NCI-H526 (cell line): ENCODE measurements at places on chromosomes 1 and 21.

DNA sequence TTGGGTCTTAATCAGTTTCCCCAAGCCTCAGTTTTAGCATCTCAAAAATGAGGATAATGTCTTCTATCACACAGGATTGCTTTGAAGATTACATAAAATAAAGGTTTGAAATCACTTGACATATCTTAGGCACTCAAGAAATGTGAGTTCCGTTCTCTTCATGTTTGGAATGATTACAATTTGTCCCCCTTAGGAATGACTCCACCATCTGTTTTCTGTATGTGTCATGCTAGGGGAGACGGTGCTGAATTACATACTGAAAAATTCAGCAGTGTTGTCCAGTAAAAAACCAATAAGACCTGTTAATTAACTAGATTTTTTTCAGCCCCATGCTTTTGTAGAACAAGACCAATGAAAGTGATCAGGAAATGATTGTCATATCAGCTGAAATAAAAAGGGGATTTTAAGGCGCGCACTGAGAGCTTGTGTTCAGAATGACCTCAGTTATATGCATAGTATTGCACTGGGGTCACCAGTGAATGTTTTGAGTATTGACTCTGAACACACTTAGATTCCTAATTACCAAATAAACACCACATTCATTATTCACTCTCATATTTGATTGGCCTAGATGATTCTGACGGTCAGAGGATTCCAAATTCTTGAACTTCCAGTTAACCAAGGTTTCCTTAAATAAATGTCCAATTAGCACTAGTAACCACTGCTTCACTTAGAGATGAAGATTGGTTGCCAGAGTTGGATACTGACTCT lies 114.5 kb upstream of the KCNK2 start:
- DNase-seq, result no peak

DNA sequence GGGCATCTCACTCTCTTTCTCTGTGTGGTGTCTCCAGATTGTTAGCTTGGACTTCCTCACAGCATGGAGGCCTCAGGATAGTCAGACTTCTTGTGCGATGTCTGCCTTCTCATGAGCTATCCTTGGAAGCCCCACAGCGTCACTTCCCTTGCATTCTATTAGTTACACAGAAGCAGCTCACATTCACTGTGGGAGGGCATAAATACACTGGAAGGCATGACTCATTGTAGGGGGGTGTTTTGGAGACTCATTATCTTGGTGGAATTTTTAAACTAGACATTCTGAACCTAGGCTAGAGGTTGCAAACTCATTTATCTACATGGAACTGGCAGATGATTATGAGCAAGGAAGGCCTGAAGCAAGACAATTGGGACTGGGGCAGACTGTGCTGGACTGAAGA lies 21.4 kb upstream of the FASLG start:
- DNase-seq, result no peak

DNA sequence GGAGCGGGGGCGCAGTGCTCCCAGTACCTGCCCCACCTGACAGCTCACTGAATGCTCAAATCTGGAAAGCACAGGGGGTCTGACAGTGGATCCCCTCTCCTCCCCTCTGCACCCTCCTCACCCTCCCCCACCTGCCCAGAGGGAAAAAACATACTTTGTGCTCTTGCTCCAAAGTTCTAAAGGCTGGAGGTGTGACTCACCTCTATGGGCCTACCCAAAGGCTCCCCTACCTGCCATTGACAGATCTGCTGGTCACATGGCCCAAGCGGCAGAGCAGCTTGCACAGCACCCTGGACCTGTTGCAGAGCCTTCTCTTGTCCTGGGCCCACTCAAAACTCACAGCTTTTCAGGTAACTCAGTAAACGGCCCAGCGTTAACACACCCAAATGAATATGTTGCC lies 55.7 kb downstream of the ADSS2 start:
- no peak for DNase-seq

DNA sequence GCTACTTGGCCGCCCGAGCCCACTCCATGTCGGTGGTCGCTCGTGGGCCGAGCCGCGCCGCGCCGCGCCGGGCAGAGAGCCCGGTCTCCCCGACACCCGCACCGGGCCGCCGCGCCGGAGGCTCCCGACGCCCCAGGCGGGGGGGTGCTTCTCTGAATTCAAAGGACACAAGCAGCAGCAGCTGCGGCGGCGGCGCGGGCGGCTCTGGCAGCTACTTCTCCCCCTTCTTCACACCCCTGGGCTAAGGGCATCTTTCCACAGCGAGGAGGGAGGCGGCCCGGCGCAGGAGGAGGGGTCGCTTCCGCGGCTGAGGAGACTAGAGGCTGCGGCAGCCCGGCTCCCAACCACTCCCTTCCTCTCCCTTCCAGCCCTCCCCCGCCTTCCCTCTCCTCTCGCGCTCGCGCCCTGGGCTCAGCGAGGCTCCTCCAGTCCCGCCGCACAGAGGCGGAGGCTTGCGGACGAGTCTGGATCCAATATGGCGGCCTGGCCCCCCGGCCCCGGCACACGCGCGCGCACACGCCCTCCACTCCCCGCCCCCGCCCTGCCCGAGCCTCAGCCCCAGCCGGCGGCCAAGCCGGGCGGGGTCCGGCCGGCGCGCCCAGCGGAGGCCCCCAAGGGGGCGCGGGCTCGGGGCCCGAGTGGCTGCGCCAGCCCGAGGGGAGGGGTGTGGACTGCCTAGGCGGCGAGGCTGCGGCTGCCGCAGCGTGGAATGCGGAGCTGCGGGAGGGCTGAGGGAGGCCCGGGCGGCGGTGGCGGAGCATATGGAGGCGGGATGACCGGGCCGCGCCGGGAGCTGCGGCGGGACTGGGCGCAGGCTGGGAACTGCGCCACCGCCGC lies at the start of gene CDC42BPA:
TSS of gene CDC42BPA (minus strand) at position 477 of the 837 bp plus-strand sequence. CDS start 1,310 bp downstream, outside the sequence.
- peak; percentile 82 for DNase-seq

GRCh38 chr21:44255511-44255981 lies 6.2 kb downstream of the DNMT3L start:
- no peak for DNase-seq

DNA sequence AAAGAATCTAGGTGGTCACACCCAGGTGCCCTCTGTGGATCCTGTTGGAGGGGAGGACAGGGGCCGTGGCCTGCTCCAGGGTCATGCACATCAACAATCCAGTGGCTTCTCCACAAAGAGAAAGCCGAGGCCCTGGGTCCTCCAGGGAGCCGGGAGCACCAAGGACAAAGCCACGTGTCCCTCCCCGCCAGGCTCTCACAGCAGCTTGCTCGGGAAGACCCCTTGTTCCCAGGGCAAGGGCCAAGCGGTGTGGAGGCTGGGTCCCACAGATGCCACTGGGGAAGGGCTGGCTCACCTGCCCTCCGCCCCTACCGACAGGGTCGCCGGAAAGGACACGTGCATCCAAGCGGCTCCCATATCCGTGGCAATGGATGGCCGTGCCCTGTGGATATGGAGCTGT lies 192.9 kb upstream of the VAMP3 start:
- no peak for DNase-seq

DNA sequence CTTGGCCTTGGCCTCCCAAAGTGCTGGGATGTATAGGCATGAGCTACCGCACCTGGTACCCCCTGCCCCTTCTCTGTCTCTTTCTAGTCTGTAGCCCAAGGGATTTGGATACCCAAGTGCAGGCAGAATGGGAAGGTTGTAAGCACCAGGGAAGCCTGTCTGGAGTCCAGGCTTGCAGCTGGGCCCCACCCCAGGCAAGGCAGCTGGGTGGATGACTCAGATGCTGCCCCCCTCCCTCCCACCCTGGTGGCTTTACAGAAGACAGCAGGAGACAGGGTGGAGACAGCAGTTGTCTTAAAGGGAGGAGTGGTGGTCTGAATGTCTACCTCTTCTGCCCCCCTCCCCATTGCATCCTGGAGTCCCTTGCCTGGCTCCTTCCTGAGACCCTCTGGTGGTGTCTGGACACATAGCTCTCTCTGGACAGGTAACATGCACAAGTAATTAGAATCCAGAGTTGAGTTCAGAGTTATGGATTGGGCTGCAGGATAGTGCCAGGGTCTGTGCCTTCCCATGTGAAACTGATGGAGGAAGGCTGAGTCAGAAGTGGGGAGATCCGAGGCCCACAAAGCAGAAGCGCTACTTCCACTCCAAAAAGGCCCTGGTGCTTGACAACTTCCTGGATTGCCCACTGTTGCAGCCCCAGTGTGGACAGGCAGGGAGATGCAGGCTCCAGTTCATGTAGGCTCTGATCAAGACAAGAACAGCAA lies 5.1 kb downstream of the LMNA start:
- DNase-seq, result no peak

DNA sequence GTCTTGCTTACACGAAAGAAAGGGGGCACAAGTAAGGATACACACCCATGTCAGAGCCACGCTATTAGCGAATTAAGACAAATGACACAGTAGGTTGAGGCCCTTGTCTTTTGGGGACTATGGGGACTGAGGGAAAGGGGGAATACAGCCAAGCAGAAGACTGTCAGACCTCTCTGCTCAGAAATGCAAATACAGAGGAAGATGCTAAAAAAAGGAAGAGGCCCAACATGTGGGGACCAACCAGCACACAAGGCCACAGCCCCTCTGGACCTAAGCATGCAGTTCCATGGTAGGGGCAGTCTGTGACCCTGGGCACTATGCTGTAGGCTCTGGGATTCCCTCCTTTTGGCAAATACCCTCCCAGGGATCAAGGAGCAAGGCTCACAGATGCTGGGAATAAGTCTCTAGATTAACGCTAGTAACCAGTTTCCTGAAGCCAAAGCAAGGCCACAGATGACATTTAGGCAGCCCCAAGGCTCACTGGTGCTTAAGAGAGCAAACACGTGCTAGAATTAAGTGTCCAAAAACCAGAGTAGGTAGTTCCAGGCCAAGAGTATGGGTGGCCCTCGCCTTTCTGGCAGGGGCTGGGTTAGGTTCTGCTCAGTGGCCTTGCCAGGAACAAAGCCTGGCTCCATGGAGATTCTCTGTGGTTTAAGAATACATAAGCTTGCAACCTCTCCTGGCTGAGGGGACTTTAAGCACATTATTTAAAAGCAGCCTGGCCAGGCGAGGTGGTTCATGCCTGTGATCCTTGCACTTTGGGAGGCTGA lies 38.2 kb downstream of the RABIF start:
- DNase-seq, result no peak

- DNase-seq, result no peak
Observed at GRCh38 chr1:61790837-61791236, 48.6 kb downstream of the PATJ start.
